ENCODE measurements at places on chromosomes 1 and 21.
A peak's percentile ranks its signal among the peaks of the same experiment; 100 is the strongest.

DNA sequence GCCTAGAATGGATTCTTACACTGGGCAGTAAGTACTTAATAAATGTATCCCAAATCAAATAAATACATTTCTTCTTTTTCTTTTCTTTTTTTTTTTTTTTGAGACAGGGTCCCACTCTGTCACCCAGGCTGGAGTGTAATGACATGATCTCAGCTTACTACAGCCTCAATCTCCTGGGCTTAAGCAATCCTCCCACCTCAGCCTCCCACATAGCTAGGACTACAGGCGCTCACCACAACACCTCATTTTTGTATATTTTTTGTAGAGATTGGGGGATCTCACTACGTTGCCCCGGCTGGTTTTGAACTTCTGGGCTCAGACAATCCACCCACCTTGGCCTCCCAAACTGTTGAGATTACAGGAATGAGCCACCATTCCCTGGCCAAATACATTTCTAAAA, 63.7 kb upstream of the LGALS8 start:
- no peak for DNase-seq

- no peak for DNase-seq
Observed at GRCh38 chr1:95119273-95119672, 2.1 kb downstream of the TLCD4 start.

- no peak for DNase-seq
Observed at GRCh38 chr1:226981838-226982237, 41.7 kb downstream of the COQ8A start.

GRCh38 chr1:111618081-111618480, 1.5 kb upstream of the RAP1A start:
- no peak for DNase-seq

- DNase-seq, result no peak
Observed at GRCh38 chr1:110540891-110541685, 22.1 kb upstream of the KCNA10 start.

- DNase-seq, result no peak
Observed at GRCh38 chr1:153698923-153699714, 20.6 kb downstream of the NPR1 start.

GRCh38 chr1:221165839-221166500, 286.7 kb downstream of the HLX start:
- DNase-seq, result no peak

- DNase-seq, result no peak
Observed at GRCh38 chr1:199959033-199959774, 68.3 kb upstream of the NR5A2 start.

DNA sequence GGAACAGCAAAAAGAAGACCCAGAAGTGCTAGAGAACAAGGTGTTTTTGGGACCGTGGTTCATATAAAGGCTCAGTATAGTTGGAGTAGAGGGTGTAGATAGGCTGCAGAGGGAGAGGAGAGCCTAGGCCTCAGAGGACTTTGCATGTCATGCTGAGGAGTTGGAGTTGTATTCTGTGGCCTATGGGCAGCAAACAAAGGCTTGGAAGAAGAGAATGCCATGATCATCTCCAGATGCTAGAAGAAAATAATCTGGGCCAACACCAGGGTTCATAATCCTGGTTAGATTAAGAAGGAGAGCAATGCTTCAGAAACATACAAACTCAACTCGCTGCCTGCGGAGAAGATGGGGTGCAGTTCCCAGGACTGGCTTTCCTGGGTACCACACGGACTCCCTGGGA, 262.8 kb upstream of the USP24 start:
- DNase-seq, result no peak

DNA sequence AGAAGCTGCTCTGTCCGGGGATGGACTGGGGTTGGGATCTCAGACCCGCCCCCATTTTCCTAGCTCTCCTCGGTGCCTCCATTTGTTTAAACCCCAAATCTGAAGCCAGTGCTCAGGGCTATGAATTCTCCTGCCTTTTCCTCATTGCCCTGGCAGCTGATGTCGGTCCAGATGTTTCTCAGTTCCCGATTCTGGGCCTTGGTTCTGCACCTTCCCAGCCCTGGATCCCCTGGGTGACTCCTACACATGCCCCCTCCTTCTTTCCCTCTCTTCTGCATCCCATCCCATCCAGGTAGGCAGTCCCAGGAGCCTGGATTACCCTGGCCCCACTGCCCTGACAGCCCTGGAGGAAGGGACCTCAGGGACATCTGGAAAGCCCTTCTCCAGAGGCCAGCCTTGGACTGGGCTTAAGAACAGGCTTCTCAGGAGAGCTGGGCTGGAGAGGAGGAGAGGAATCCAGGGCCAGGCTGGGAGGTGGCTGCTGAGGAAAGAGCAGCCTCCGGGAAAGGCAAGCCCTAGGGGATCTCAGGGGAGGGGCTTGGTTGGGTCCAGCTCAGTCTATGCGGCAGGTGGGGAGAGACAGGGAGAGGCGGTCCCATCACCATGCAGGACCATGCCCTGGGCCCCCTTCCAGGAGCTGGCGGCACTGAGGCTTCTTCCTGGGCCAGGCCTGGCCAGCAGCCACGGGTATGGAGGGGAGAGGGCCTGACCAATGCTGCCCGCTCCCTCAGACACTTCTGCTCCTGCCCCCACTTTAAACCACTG, 6.8 kb upstream of the EPS8L3 start:
- no peak for DNase-seq

GRCh38 chr1:42973286-42973685, 14.6 kb upstream of the SLC2A1 start:
- DNase-seq, result no peak

DNA sequence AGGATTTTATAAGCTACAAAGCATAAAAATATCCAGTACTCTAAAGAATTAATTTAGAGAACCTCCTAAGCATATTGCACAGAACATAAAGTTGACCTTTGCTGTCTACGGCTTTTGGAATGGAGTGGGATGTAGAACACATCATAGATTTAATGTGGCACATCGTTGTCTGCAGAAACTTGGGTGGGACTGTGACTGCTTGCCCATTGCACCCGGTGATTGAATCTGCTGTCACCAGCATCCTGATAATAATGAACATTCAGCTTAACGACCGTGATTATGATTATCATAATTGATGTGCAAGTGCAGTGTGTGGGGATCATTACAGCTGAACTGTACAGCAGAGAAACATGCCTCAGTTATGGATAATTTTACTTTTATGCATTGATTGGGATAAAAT, 181.9 kb downstream of the SPATA17 start:
- no peak for DNase-seq

GRCh38 chr1:35574655-35575415, 1.7 kb downstream of the TFAP2E start:
- no peak for DNase-seq

DNA sequence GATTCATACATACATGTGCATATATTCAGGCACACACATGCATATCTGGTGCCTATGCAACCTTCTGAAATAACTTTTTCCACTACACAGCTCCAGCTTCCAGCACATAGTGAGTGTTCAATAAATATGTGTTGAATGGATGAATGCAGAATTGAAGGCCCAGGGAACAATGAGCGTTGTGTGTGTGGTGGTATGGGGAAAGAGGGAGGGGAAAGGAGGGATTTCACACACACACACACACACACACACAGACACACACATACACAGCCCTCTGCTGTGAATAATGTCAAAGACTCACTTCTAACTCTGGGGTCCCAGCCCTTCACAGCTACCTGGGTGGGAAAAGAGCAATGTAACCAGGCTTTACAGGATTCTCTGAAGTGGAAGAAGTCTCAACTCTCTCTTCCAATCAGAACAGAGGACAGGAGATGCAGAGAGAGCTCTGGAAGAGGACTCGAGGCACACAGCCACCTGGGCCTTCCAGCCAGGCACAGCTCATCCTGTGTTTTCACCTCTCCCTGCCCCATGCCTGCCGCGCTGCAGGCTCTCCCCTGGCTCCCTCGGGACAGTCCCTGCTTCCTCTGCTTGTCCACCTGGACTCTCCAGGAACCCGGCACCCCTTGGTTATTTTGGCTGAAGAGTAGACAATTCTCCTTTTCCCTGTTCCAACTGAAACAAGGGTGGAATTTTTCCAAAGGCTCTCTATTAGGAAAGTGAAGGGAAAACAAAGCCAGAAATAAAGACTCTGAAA, 5.4 kb upstream of the IGSF8 start:
- DNase-seq, result no peak

DNA sequence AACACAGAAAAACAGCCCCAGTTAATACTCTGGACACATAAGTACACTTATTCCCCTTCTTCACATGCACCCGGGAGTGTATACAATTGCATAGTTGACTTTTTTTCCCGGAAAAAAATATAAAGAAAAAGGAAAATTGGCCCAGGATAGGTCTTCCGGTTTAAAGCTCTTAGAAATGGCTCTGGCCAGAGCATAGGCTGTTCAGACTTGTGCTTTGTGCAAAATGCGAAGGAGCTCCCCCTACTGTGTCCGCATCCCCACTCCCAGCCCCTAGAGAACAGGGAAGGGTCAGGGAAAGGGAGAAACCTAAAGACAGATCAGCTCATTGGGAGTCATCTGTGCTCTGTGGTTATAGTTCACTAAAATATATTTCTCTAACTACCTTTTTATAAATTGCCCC, 5.5 kb upstream of the MTMR11 start:
- no peak for DNase-seq

GRCh38 chr1:87560601-87561360, 232.1 kb downstream of the LMO4 start:
- no peak for DNase-seq

- DNase-seq, result no peak
Observed at GRCh38 chr1:2538872-2539271, 8.8 kb upstream of the HES5 start.

- no peak for DNase-seq
Observed at GRCh38 chr21:33022828-33023573, 2.7 kb upstream of the OLIG2 start.

DNA sequence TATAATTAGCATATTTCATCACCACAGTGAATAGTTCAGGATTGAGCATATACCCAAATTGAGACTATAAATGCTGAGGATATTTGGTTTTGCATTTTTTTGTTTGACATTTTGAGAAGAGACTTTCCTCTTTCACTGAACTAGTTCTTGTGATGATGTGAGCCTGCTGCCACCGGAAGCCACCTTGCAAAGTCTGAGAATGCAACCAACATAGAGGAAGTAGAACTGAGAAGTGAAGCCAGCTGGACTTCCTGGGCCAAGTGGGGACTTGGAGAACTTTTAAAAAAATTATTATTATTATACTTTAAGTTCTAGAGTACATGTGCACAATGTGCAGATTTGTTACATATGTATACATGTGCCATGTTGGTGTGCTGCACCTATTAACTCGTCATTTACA, 102.3 kb downstream of the RPE65 start:
- DNase-seq, result peak; percentile 11

DNA sequence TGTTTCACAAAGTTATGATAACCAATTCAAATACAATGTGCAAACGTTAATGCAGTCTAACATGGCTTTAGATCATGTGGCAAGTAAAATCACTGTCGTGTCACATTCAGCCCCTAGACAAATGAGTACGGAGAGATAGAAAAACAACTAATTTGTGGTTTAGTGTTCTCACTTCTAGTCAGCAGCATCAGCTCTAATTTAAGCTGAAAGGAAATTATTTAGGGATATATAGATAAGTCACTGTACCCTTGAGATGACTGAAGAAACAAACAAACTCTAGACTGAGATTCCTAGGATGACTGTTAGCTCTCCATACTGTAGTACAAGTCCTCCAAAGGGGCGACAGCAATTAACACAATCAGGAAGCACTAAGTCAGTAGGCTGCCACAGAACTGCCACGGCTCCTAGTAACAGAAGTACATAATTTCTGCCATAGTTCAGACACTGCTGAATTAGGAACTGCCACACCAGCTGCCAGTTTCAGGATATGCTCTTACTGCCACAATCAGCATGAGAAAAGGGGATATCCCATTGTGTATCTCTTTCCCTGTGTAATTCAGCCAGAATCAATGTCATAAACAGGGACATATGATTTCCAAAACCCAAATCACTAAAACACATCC, 150.4 kb upstream of the NEGR1 start:
- no peak for DNase-seq

DNA sequence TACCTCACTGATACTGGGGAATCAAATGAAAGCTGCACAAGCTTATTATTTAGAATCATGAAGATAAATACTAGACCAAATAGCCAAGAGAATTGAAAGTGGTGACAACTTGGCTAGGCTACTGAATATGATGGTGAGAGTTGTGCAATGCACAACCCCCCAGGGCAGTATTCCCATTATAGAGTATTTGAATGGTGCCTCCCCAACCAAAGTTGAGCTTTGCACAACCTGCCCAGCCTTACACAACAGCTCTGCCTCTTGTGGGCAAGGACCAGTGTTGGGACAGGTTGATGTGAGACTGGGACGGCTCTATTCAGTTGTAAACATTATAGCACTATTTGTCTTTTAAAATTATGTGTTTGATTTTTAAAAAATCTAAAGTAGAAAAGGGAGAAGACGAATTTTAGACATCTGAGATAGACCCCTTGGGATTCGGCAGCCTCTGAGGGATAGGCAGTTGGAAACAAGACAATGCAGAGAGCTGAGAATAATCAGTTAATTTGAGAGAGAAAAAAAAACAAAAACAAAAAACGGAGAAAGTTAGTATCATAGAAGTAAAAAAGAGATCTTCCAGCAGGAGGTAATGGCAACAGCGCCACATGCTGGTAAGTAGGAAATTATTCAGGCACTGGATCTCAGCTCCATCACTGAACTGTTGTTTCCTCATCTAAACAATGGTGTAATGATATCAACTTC, 91.0 kb upstream of the KCNA3 start:
- peak; percentile 74 for DNase-seq
